ENCODE measurements at places on chromosomes 1 and 21.

GRCh38 chr1:81409262-81409661, 391.5 kb upstream of the ADGRL2 start:
- DNase-seq = no peak
- H3K36me3 ChIP-seq = no peaks in the 10 kb centered on the region
- no peak overlapping the region for H3K4me3 ChIP-seq
- no peak overlapping the region for H3K27ac ChIP-seq

GRCh38 chr21:17602874-17603273, 9.8 kb downstream of the BTG3 start:
- H3K4me1 ChIP-seq = no peaks in the 10 kb centered on the region
- H3K27ac ChIP-seq = no peak overlapping the region
- H3K36me3 ChIP-seq = peaks cover 57% of the 10 kb centered on the region

DNA sequence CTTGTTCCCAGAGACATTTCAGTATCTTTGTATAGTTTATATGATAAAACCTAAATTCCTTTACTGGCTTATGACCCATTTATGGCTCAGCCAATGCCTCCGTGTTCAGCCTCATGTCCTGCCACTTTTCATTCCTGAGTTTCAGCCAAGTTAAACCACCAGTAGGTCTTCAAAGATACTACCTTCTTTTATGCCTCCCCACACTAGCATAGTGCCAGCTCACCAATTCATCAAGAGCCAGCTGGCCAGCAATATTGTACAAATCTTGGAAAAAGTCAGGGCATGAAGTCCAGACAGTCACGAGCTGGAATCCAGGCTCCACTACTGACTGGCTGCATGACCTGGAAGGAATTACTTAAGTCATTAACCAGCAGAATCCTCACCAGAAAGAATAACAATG, 446.0 kb downstream of the GPATCH2 start:
- H3K4me1 ChIP-seq = no peaks in the 10 kb centered on the region
- no peaks in the 10 kb centered on the region for H3K36me3 ChIP-seq
- H3K27ac ChIP-seq = no peak overlapping the region

GRCh38 chr21:32413697-32414578, 1.4 kb downstream of the EVA1C start:
- peaks cover 3% of the 10 kb centered on the region for H3K4me1 ChIP-seq
- DNase-seq = no peak
- H3K27me3 ChIP-seq = peaks cover 41% of the 10 kb centered on the region

GRCh38 chr1:185674201-185674600, 60.0 kb upstream of the HMCN1 start:
- H3K27me3 ChIP-seq = no peaks in the 10 kb centered on the region
- no peak for DNase-seq
- H3K36me3 ChIP-seq = no peaks in the 10 kb centered on the region
- H3K27ac ChIP-seq = no peak overlapping the region

GRCh38 chr1:50620680-50621329, 197.6 kb upstream of the DMRTA2 start:
- DNase-seq = peak; percentile 33
- no peaks in the 10 kb centered on the region for H3K4me1 ChIP-seq
- no peaks in the 10 kb centered on the region for H3K36me3 ChIP-seq
- no peak overlapping the region for H3K4me3 ChIP-seq
- 0 out of 2 replicates have a peak overlapping the region, but pooled peaks have one; percentile 32 for H3K27ac ChIP-seq
- no peaks in the 10 kb centered on the region for H3K27me3 ChIP-seq

- H3K36me3 ChIP-seq = no peaks in the 10 kb centered on the region
- no peaks in the 10 kb centered on the region for H3K27me3 ChIP-seq
- H3K4me1 ChIP-seq = peaks cover 12% of the 10 kb centered on the region
- DNase-seq = no peak
- no peak overlapping the region for H3K4me3 ChIP-seq
- H3K27ac ChIP-seq = no peak overlapping the region
Observed at GRCh38 chr1:232622378-232622777, 7.6 kb downstream of the SIPA1L2 start.

GRCh38 chr1:94231746-94232145, 5.6 kb downstream of the ARHGAP29 start:
- no peaks in the 10 kb centered on the region for H3K36me3 ChIP-seq
- H3K4me3 ChIP-seq = no peak overlapping the region
- no peak overlapping the region for H3K27ac ChIP-seq
- no peaks in the 10 kb centered on the region for H3K4me1 ChIP-seq
- no peak for DNase-seq

DNA sequence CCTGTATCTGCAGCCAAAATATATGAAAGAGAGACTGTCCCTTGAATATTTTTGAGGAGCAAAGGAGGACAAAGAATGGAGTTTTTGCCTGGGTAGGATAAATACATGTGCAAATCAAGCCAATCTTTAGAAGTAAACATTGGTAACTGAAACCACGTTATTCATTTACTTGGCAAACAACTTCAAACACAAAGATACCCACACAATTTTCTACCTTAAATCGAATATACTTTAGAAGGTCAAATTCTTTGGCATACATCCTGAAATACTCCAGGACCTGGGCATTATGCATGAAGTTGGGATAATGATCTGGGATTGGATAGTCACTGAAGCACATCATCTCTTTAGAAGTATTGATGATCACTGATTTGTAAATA, 9.6 kb downstream of the FMO5 start:
- H3K4me1 ChIP-seq = no peaks in the 10 kb centered on the region
- H3K4me3 ChIP-seq = no peak overlapping the region
- no peak overlapping the region for H3K27ac ChIP-seq
- no peaks in the 10 kb centered on the region for H3K36me3 ChIP-seq

DNA sequence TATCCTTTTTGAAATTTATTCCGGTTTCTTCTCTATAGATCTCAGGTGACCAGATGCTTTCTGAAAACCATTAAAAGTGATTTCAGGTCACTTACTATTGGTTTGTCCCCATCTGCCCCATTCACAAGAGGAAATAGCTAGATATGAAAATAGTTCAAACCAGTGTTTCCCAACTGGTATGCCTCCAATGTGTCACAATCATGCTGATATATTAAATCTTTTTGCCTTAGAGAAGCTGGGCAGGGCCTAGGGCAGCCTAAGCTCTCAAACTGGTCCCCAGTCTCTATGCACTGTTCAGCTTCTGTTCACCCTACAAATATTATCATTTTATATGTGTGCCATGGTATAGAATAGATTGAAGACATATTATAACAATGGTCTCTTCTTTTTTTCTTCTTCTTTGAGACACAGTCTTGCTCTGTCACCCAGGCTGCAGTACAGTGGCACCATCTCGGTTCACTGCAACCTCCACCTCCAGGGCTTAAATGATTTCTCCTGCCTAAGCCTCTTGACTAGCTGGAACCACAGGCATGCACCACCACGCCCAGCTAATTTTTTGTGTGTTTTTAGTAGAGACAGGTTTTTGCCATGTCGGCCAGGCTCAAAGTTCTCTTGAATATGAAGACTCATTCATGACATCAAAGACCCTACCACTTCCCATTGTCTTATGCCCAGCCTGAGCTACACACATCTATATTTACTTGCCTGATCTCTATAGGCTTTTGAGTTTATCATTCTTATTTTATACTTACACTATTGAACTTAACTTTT, 15.7 kb downstream of the PTPN22 start:
- H3K36me3 ChIP-seq = no peaks in the 10 kb centered on the region
- no peak for DNase-seq
- H3K27me3 ChIP-seq = no peaks in the 10 kb centered on the region
- no peaks in the 10 kb centered on the region for H3K4me1 ChIP-seq
- no peak overlapping the region for H3K4me3 ChIP-seq

GRCh38 chr1:177063648-177064047, 100.9 kb downstream of the ASTN1 start:
- no peak overlapping the region for H3K4me3 ChIP-seq
- H3K36me3 ChIP-seq = no peaks in the 10 kb centered on the region
- H3K4me1 ChIP-seq = peaks cover 4% of the 10 kb centered on the region
- H3K27ac ChIP-seq = no peak overlapping the region
- no peaks in the 10 kb centered on the region for H3K27me3 ChIP-seq

DNA sequence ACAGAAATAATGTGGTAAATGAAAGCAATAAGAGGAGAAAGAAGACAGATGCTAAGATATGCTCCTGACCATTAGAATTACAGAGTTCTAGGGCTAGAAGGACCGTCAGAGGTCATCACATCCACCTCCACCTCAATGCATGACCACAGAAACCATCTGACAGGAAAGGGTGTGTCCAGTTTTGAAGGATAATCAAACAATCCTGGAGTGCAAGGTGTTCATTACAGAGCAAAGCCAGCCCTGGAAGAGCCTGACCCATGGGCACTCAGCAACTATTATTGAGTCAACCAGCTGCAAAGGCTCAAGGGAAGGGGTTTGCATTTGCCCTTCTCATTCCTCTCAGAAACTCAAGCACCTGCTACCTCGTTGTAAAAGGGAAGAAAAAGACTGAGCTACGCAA, 46.4 kb downstream of the TOR1AIP2 start:
- no peaks in the 10 kb centered on the region for H3K27me3 ChIP-seq
- no peak for DNase-seq
- H3K4me3 ChIP-seq = no peak overlapping the region
- H3K4me1 ChIP-seq = 0 out of 2 replicates have a peak, but pooled peaks cover 7% of the 10 kb centered on the region
- H3K36me3 ChIP-seq = no peaks in the 10 kb centered on the region
- H3K27ac ChIP-seq = no peak overlapping the region

DNA sequence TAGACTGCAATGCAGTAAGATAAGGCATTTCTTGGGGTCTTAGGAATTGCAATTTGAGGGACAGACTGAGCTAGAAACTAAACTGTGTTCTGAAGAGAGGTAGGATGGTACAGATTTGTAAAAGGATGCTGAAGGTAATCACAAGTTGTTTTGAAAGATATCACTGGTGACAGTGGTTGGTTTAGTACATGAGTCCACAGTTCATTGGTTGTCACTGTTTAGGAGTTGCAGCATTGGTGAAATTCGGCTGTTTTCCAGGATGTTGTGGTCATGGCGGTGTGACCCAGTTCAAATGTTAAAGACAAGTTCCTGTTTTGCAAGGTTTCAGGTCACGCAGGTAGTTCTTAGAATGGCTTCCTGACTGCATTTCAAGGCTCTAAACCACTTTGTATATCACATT, 292.8 kb upstream of the B3GALT2 start:
- H3K27me3 ChIP-seq = no peaks in the 10 kb centered on the region
- no peak overlapping the region for H3K4me3 ChIP-seq
- H3K36me3 ChIP-seq = no peaks in the 10 kb centered on the region
- H3K27ac ChIP-seq = no peak overlapping the region
- H3K4me1 ChIP-seq = no peaks in the 10 kb centered on the region

DNA sequence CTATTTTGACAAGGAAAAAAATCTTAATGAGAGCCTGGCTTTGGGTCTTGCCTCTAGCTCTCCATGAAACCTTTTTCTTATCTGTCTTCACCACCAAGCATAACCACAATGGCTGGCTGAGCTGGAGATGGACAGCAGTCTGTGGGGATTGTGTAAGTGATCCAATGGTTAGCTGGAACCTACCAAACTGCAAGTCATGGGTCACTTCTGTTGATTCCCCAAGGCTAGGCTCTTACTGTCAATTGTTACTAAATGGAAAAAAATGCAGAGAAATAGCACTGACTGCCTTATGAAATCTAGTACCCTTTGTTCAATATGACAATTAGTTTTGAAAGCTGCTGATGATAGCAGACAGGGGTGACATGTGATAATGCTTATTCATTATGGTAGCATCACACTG, 359.0 kb downstream of the ST6GALNAC3 start:
- no peaks in the 10 kb centered on the region for H3K27me3 ChIP-seq
- no peaks in the 10 kb centered on the region for H3K36me3 ChIP-seq
- H3K4me1 ChIP-seq = no peaks in the 10 kb centered on the region
- no peak for DNase-seq
- no peak overlapping the region for H3K27ac ChIP-seq

DNA sequence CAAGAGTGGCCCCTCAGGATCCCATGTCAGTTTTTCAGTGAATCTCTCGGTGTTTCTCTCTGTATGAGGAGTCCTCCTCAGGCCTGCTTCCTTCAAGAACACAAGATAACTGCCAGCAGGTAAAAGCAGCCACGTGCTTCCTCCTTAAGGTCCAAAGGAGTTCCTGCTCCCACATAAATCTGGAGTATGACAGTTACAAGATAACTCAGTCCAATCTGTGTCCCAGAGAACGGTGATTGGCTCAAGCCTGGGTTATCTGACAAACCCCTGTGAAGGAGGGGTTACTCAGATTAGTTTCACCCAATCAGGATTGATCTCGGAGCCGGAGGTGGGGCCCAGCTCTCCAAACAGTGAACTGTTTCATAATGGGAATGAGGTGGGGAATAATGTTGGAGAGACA, 5.8 kb upstream of the ANKRD13C start:
- no peak overlapping the region for H3K4me3 ChIP-seq
- H3K36me3 ChIP-seq = no peaks in the 10 kb centered on the region
- no peaks in the 10 kb centered on the region for H3K4me1 ChIP-seq
- no peak for DNase-seq
- no peaks in the 10 kb centered on the region for H3K27me3 ChIP-seq
- H3K27ac ChIP-seq = no peak overlapping the region

DNA sequence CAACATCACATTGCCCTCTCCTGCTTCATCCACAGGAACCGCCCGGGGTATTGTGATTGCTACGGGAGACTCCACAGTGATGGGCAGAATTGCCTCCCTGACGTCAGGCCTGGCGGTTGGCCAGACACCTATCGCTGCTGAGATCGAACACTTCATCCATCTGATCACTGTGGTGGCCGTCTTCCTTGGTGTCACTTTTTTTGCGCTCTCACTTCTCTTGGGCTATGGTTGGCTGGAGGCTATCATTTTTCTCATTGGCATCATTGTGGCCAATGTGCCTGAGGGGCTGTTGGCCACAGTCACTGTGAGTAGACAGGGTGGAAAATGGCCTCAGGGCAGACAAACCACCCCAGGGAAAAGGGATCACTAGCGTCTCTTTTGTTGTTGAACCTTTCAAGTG, 12.7 kb downstream of the ATP1A4 start:
- no peaks in the 10 kb centered on the region for H3K27me3 ChIP-seq
- DNase-seq = no peak
- peaks cover 3% of the 10 kb centered on the region for H3K4me1 ChIP-seq
- no peak overlapping the region for H3K27ac ChIP-seq
- H3K36me3 ChIP-seq = no peaks in the 10 kb centered on the region
- H3K4me3 ChIP-seq = no peak overlapping the region

GRCh38 chr1:8189931-8190483, 127.9 kb upstream of the SLC45A1 start:
- no peaks in the 10 kb centered on the region for H3K4me1 ChIP-seq
- H3K36me3 ChIP-seq = no peaks in the 10 kb centered on the region
- no peaks in the 10 kb centered on the region for H3K27me3 ChIP-seq
- no peak overlapping the region for H3K4me3 ChIP-seq
- no peak overlapping the region for H3K27ac ChIP-seq

DNA sequence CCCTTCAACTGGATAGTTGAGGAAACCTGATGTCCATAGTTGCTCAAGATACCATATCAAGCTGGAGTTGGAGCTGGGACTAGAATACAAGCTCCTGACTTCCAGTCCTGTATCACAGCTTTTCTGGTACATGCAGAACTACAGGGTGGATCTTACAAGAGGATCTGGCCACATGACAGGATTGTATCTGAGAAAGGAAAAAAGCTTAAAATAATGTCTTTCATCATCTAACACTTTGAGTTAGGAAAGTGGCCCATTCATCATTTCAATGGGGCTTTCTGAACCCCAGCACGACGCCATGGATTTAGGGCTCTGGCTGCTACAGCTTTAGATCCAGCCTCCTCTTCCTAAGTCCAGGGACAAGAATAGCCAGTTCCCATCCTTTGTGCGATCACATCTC, 46.9 kb downstream of the RASSF5 start:
- H3K27me3 ChIP-seq = peaks cover 20% of the 10 kb centered on the region
- H3K27ac ChIP-seq = no peak overlapping the region
- no peaks in the 10 kb centered on the region for H3K36me3 ChIP-seq

Measured in H1 (cell line).